ENCODE measurements at places on chromosomes 2 and 18. TPM values are rescaled to one million over a fixed set of nuclear protein-coding genes. Genes with fewer than 3 reads are reported as not detected.

The IWS1 gene
- total RNA-seq: 49.3 TPM

The MAP3K19 gene
- total RNA-seq: not detected

The CCDC85A gene
- total RNA-seq: 20.9 TPM

The GCFC2 gene
- 13.0 TPM for total RNA-seq

The FMNL2 gene
- total RNA-seq: 18.6 TPM

The POTEJ gene
- 0.16 TPM for total RNA-seq

The CCDC88A gene
- total RNA-seq: 25.3 TPM

The ATP8B1 gene
- total RNA-seq: 66.6 TPM

The NEU2 gene
- not detected for total RNA-seq

The SCYGR4 gene
- not detected for total RNA-seq

The NYAP2 gene
- total RNA-seq: not detected

The GPR35 gene
- total RNA-seq: 0.50 TPM

The ZBTB7C gene
- under 0.01 TPM for total RNA-seq

The REG1B gene
- total RNA-seq: not detected

The C2orf15 gene
- under 0.01 TPM for total RNA-seq

The PSD4 gene
- 0.49 TPM for total RNA-seq

The ANKRD30BL gene
- total RNA-seq: not detected

The RESP18 gene
- not detected for total RNA-seq

The CHRNA1 gene
- total RNA-seq: 0.16 TPM

The PLB1 gene
- total RNA-seq: under 0.01 TPM

The FIGLA gene
- total RNA-seq: not detected

The SH3RF3 gene
- total RNA-seq: 3.1 TPM

The KDM3A gene
- total RNA-seq: 24.6 TPM

The PER2 gene
- total RNA-seq: 3.1 TPM

The PPP1CB gene
- total RNA-seq: 105 TPM

The R3HDM1 gene
- total RNA-seq: 10.6 TPM

The TCF7L1 gene
- total RNA-seq: 2.9 TPM

The ARHGAP15 gene
- not detected for total RNA-seq

The UGT1A9 gene
- not detected for total RNA-seq

The EFR3B gene
- total RNA-seq: 0.49 TPM

The CCDC74A gene
- 3.7 TPM for total RNA-seq

The GKN2 gene
- total RNA-seq: not detected

The GLI2 gene
- under 0.01 TPM for total RNA-seq

The ZSWIM2 gene
- total RNA-seq: 0.13 TPM

The IL1RN gene
- total RNA-seq: not detected

The KDSR gene
- 9.6 TPM for total RNA-seq

The SERPINB11 gene
- not detected for total RNA-seq

The SNED1 gene
- total RNA-seq: 19.8 TPM

The RRM2 gene
- 38.2 TPM for total RNA-seq

The FHL2 gene
- total RNA-seq: 27.4 TPM

The DPP10 gene
- not detected for total RNA-seq

The TGFA gene
- 52.2 TPM for total RNA-seq

The DRC1 gene
- total RNA-seq: 0.13 TPM

The BIN1 gene
- total RNA-seq: 39.0 TPM

The NMUR1 gene
- not detected for total RNA-seq

The RGPD4 gene
- total RNA-seq: not detected
